Osteoblast (primary cell): ENCODE measurements at places on chromosomes 1 and 21. TPM values are rescaled to one million over a fixed set of nuclear protein-coding genes. Genes with fewer than 3 reads are reported as not detected.

GRCh38 chr1:210855440-210855839, 278.5 kb downstream of the KCNH1 start:
- no peak for DNase-seq

GRCh38 chr1:107132780-107133179, 8.1 kb upstream of the NTNG1 start:
- no peak for DNase-seq

The AVPR1B gene
- not detected in 2 replicates for total RNA-seq

- DNase-seq, result no peak
These were observed 9.3 kb downstream of the OR2AJ1 start for GRCh38 chr1:247933989-247934388.

DNA sequence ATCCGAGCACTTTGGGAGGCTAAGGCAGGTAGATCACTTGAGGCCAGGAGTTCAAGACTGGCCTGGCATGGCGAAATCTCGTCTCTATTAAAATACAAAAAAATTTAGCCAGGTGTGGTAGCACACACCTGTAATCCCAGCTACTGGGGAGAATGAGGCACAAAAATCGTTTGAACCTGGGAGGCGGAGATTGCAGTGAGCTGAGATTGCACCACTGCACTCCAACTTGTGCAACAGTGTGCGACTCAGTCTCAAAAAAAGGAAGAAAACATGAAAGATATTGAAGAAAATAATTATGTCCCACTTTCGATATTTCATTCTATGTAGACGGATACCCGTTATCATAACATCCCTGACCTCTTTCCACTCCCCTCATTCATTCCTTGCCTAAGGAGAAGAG, 19.2 kb downstream of the TUT4 start:
- no peak for DNase-seq

DNA sequence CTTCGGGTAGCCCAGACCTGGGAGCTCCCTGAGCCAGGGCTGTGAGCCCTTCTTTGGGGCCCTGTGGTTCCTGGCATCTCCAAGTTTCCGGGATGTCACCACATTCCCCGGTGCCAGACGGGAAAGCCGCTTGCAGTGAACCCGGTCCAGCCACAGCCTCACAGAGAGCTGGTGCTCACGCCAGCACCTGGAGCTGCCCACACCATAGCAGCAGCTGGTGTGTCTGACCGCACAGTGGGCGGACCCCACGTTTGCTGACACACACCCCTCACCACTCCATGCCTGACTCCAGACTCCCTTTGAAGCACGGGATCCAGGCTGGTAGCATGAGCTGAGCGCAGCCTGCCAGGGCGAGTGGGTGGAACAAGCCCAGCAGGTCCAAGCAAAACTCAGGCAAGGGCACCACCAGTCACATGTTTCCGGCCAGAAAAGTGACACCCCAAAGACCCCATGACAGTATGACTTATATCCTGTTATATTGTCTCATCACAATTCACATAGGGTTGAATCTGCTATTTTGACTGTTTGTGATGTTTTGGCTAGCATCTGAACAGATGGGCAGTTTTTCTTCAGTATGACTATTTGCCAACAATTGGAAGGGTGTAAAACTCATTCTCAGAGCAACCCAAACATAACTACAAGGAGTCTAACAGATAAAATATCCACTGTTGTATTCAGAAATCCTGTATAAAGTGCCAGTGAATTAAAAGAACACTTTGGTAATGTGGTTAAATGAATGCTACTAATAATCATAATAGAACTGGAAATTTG, 285.4 kb downstream of the SMYD3 start:
- no peak for DNase-seq

DNA sequence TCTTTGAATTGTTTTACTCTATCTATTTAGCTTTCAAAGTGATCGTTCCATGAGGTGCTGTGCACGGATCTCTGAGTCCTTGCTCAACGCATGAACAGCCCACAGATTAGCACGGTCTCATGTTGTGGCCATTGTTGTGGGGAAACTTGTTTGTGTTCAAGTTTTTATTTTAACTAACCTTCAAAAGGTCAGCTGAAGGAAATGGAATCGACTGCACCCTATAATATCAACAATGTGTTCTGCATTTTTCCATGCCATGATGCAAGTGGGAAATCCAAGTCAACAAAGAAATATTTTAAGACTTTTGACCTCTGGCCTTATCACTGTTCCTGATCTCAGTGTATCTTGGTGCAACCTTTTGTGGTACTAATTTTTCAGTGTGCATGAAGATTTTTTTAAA, 6.1 kb downstream of the SH2D1B start:
- no peak for DNase-seq

The KANK4 gene
- under 0.01 TPM in 2 replicates for total RNA-seq

The ALPL gene
- 7.1 and 8.0 TPM in 2 replicates for total RNA-seq

DNA sequence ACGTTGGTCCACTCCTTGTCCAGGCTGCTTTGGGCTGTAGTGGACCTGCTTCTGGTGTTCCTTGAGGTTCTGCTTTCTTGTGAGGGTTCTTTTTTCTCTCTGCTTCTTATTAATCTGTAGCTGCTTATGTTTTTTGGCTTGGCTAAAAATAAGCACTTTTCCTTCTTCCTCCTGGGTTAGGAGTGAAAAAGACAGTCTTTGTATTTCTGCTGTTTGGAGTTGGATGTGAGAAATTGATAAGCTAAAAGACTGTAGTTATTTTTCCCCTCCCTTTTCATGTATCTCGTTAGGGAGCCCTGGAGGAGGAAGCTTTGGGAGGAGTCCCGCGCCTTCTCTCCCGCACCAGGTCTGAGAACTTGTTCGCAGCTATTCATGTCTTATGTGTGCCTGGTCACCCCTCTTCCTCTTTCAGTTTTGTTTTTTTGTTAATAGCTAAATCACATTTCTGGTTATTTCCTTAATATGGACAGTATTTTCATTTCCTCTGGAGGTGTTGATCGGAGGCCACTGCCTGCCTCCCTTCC, 79.0 kb downstream of the GALNT2 start:
- no peak for DNase-seq

The CD84 gene
- total RNA-seq, result 0.29 and 0.36 TPM in 2 replicates

- no peak for DNase-seq
These were observed 278.0 kb upstream of the KAZN start for GRCh38 chr1:14320518-14320917.

The S100A5 gene
- not detected in 2 replicates for total RNA-seq

The HRNR gene
- not detected in 2 replicates for total RNA-seq

- DNase-seq, result no peak
These were observed 48.4 kb upstream of the CCDC27 start for GRCh38 chr1:3703786-3704371.

GRCh38 chr1:64062941-64063581, 140.4 kb upstream of the UBE2U start:
- peak; percentile 58 for DNase-seq
